ENCODE measurements at places on chromosomes 2 and 18.

DNA sequence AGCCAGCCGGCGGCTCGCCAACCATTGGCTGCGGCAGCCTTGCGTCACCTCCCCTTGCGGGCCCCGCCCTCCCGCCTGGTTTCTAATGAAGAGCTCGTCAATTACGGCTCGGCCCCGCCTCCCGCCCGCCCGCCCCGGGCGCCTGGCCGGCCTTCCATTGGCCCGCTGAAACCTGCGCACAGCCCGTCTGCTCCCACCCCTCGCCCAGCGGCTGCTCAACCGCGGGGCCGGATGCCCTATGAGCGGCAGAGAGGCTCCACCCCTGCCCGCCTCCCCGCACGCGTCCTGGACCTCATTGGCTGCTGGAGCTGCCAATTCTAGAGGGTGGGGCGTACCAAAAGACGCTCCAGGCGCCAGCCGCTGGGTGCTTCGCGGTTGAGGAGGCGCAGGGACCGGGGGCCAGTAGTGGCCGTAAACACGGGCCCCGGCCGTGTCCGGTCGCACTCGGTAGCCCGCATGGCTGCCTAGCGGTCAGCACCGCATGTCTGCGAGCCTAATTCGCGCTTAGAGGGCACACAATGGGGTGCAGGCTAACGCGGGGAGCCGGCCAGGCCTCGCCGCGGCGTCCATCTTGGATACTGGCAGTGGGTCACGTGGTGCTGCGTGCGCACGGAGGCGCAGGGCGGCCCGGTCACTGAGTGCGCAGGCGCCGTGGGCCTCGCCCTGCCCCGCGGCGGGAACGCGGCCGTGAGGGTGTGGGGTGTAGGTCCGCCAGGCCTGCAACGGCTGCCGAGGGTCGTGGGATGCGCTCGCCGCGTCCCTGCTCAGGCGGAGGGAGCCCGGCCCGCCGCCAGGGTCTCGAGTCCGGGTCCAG lies 454 bp upstream of the HDAC4 start:
- DNase-seq, result peak; percentile 98

DNA sequence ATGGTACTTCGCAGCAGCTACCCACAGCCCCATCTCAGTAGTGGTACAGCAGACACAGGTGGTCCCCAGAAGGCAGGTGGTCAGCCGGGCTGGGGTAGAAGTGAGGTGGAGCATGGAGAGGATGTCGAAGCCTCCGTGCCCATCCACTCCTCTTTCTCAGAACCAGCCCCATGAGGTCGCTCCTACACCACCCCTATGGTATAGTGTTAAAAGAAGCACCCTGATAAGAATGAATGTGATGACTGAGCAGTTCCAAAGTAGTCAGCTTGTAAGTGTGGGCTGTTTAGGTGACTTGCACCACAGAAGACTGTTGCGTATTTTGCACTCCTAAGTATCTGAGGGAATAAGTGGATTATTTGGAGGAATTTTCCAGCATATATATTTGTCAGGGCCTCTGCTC lies 111.3 kb downstream of the WDSUB1 start:
- DNase-seq, result no peak

- DNase-seq, result no peak
Measured at GRCh38 chr2:191557841-191558240, 120.1 kb upstream of the NABP1 start.

DNA sequence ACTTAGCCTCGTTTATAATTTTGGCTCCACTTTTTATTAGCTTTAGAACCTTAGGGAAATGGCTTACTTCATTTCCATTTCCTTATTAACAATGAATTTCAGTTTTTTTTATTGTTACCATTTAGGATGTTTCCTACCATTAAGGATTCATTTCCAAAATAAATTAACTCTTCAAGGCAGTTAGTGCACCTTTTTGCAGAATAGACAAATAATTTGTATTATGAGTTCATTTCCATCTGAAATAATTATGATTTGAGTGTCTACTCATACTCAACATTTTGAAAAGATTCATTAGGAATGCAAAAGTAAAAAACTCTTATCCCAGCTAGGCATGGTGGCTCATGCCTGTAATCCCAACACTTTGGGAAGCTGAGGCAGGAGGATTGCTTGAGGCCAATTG lies 186.8 kb upstream of the STON1 start:
- DNase-seq, result no peak

DNA sequence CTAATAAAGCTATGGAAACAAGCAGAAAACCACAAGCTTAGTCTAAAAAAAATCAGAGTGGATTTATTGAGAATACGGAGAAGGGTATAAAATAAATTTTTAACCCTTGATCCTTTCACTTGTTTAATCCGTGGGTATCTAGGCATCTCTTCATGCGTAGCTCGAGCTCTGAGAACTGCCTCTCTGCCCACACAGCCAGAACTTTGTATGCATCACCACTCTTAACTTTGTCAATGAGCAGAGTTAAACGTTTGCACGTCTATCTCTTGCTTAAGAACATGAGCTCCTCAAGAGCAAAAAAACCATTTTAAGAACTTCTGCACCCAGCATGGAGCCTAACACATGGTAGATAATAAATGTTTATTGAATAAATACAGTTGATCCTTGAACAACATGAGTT lies 26.9 kb upstream of the TANK start:
- no peak for DNase-seq

DNA sequence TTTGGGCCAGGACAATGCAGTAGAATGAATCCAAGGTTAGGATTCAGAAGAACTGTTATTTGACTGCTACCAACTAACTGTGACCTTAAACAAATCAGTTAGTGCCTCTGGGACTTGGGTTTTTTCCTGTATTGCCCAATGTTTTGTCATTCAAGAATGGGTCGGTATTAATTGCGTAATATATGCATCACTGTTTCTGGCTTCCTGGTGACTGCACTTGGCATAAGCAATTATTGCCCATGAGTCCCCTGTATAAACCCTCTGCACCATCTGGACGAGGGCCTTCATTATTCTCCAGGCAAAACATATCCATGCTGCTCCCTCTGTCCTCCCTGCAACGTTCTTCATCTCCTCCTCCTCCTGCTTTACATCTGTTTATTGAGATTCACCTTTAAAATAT lies 255.8 kb upstream of the LRRTM1 start:
- DNase-seq, result no peak

GRCh38 chr2:1594373-1595171 lies 149.7 kb downstream of the PXDN start:
- DNase-seq, result no peak

GRCh38 chr18:59792353-59792752 lies 95.1 kb upstream of the CCBE1 start:
- no peak for DNase-seq

GRCh38 chr2:203016716-203017115 lies 2.0 kb downstream of the NBEAL1 start:
- no peak for DNase-seq

GRCh38 chr2:236687296-236687965 lies 117.8 kb downstream of the ACKR3 start:
- no peak for DNase-seq

DNA sequence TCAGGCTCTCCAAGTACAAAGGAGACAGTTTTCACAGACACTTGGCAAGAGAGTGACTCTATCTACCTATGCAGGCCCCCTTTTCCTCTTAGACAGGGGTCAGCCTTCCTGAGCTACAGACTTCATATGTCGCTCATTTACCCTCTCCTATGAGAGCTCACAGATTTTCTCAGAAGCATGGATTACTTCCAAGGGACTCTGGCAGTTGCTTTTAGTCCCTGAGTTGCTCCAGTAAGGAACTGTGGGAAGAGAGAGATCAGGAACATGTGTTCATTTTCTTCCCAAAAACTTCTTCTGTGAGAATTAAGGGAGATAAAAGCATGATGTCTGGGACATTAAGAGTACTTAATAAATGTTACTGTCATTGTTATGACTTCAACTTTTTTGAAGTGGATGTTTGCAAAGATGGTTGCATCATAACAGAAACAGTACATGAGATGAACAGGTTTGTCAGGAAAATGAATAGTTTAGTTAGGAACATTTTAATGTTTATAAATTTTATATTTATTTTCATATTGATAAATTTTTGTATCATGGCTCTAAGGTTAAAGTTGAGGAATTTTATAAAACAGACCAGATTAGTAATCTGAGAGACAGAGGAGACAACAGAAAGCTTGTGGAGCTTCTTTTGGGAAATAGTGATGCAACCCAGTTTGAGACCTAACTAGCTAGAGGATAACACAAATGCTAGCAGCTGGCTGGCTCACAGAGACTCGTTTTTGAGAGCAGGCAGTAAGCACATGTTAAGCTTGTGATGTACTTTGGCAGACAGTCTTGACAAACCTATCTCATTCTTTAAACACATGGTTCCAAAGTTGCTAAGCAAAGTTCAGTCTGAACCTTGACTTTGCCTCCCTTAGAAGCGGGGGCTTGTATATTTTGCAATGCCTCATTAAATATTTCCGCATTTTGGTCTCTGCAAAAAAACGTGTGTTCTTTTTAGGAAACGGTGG lies 21.7 kb upstream of the UGP2 start:
- DNase-seq, result no peak

GRCh38 chr18:36179562-36180355 lies 7.5 kb upstream of the MOCOS start:
- DNase-seq, result no peak

DNA sequence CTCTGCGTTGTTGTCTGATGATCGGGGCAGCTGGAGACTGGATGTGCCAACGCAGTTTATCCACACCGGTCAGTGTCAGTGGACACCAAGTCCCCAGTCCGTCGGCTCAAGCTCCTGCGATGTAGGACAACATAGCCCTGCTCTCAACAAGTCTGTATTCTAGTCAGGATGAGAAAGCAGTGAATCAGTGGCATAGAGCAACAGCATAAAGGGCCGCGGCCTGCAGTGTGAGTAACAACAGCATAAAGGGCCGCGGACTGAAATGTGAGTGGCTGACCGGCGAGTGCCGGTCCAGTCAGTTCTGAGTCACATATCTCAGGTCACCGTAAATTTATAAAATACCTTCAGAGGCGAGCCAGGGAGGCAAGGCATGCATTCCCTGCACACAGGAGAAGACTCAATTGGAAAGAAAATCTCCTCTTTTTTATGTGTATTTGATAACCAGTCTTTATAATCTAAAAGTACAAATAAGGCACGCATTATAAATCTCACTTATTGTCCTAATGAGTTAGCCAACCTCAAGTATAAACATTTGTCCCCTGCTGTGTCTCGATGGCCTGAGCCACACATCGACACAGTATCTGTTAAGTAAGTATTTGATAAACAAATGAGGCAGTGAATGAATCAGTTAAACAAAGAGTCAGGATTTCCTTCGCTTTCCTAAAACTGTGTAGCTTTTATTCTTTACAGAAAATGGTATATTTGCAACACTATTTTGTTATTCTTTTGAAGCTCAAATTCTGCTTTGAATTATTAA lies 33.8 kb upstream of the NFATC1 start:
- no peak for DNase-seq

GRCh38 chr2:113126845-113127645 lies at the start of gene IL1RN:
TSS of gene IL1RN (plus strand) at chr2:113127598. CDS start at chr2:113127625, 27 bp downstream.
- DNase-seq, result no peak

GRCh38 chr2:85545780-85546240 lies 6.8 kb downstream of the MAT2A start:
- DNase-seq, result no peak

DNA sequence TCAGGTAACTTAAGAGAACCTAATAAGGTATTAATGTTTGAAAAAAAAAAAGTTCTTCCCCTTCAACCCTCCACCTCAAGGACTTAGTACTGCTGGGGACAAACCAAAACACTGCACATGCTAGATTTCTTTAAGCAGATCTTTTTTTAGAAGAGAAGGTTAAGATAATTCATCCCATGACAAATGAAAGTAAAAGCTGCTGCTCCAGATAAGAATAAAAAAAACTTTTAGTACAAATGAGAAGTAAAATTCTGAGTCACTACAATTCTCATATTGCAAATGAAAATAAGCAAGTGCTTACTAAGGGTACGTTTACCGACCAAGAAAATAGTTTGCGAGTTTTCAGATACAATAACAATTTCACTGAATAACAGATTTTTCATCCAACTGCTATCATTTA lies 8.9 kb downstream of the STAM2 start:
- DNase-seq, result no peak

GRCh38 chr18:59270689-59271257 lies 2.5 kb downstream of the RAX start:
- no peak for DNase-seq

DNA sequence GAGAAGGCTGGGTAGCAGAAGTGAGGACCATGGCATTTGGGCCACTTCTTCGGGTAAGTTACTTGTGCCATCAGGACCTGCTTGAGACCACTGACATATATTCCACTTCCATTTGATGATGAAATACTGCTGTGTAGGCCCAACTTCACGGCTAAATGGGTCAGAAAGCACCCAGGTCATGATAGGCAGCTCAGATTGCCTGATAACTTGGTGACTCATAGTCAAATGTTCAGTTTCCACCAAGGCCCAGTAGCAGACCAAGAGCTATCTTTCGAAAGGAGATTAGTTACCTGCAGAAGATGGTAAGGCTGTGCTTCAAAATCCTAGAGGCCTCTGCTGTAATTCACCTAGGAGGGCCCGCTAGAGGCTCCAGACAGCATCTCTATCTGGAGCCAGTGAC lies 31.8 kb upstream of the MEX3C start:
- no peak for DNase-seq

DNA sequence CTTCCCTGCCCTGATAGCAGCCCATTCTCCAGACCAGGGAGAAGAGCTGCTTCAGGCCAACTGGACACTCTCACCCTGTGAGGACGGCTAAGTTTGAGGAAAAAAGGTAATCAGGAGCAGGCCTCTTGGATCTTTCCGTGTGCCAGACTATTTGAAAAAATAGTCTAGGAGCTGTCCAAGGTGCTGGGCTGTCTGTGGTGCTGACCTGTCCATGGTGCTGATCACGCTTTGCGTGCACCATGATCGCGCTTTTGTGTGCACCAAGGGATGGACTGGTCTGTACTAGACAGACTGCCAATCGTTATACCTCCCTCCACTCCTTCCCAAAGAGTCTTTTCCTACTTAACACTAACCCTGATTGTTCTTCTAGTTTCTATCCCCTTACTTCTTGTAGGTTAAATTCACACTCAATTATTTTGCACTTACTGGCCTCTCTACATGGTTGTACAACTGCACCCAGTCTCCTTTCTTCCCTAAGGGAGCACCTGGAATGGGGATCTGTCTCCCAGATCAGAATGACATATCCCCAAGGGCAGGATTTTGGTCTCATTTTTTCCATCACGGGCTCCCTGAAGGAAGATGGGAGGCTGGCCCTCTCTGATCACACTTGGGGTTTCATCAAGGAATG lies 295.4 kb downstream of the CELF4 start:
- DNase-seq, result no peak

DNA sequence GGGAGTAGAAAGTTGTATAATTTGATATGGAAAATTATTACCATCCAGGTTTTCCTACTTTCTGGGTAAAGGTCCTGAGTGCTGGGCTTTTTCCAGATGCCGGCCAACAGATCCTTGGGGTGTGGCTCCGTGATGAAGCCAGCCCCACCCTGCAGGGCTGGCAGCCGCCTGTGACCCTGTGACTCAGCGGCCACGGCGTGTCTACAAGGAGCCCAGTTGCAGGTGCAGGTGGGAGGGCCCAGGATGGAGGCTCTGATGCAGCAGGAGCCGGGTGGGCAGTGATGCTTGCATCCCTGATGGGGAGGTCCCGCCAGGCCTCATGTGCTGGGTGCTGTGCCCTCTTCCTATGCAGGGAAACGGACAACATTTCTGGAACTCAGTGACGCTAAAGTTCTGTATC lies 96.0 kb upstream of the ALKAL2 start:
- no peak for DNase-seq

All from DMS153 (cell line).